SW 1271 (cell line): ENCODE measurements at places on chromosomes 12 and 14.

GRCh38 chr14:101031186-101031585 is 127.7 kb upstream of the RTL1 start:
- no peak for DNase-seq

DNA sequence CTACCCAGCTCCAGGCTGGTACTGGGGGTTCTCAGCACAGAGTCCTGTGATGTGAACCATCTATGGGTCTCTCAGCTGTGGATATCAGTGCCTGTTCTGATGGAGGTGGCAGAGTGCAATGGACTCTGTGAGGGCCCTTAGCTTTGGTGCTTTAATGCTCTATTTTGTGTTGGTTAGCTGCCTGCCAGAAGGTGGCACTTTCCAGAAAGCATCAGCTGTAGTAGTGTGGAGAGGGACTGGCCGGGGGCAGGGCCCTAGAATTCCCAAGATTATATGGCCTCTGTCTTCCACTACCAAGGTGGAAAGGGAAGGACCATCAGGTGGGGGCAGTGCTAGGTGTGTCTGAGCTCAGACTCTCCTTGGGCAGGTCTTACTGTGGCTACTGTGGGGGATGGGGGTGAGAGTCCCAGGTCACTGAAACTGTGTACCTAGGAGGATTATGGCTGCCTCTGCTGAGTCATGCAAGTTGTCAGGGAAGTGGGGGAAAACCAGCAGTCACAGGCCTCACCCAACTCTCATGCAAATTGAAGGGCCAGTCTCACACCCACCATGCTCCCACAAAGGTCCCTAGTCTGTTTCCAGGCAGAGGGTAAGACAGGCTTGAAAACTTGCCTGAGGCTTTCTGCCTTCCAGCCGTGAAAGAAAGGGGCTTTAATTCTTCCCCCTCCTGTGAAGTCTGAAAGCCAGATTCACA is 878.1 kb downstream of the C12orf50 start:
- no peak for DNase-seq

DNA sequence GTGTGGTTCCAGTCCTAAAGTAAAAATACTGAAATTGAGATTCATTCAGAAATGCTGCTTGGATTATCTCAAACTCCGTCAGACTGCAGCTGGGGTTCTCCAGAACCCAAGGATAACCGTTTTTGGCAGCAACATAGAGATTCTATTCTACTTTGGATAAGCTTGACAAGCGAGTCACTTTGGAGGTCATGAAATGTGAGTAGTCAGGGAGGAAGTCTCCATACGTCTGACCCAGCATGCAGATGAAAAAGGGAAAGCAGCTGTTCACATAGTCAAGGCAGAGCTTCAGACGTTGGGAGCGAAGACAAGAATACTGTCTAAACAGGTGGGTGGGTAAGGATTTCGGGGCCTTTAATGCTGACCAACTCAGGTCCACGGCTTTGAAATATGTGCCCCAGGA is 14.9 kb upstream of the HSP90B1 start:
- DNase-seq: no peak

DNA sequence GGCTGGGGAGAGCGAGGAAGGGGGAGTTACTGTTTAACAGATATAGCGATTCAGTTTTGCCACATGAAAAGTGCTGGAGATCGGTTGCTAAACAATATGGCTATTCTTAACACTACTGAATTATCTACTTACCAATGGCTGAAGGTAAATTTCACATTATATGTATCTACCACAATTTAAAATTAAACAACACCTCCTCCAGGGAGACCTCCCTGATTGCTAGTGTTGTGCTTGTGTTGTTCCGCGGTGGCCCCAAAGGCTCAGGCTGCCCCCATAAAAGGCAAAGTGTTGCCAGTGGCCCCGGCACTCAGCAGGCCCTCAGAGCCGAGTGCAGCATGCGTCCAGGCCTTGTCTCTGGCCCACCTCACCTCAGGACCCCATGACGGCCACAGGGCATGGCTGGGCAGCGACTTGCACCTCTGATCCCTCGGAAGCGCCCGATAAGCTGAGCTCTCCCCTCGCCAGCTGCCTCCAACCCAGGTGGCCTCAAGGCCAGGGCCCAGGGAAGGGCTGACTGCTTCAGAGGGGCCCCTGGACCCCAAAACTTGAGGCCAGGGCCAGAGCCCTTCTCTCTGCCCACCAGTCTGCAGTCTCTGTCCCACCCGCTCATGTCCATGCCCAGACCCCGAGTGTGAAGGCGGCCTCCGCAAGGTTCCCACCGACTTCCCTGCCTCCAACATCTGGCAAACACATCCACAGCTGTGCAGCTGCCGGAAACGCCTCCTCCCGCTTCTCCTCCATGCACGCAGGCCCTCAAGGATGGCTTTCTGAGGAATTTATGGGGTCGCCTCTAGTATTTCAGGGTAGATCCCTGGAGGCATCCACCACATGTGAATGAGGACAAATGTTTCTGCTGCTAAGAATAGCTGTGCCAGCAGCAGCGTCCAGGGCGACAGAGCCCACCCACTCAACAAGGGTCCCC is 60.0 kb downstream of the NCOR2 start:
- DNase-seq: no peak

DNA sequence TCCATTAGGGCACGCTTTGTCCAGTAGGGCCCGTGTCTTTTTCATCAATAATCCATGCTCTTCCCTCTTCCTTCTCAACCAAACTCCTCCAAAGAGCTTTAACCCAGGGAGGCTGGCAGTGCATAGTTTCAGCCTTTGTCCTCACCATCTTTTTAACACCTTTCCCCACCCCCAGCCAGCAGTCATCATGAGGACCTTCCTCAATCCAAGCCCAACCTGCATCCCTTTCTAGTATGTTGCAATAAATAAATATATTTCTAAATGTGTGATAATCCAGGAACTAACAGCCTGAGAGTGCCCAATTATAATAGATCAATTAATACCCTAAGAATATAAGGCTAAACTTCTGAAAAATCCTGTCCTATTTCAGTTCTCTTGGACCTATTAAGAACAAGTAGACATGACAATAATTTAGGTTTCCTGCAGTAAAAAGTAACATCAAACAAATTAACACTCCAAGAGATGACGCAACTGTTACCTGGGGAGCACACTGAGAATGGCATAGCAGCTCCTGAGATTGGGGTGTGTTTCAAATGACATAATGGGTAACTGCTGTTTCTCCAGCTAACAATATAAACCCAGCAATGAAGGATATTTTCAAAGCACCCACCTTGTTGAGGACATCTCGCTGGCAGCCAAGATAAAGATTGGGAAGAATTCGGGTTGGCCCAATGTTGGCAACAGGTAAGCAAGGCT is 62.6 kb downstream of the DUSP16 start:
- no peak for DNase-seq

DNA sequence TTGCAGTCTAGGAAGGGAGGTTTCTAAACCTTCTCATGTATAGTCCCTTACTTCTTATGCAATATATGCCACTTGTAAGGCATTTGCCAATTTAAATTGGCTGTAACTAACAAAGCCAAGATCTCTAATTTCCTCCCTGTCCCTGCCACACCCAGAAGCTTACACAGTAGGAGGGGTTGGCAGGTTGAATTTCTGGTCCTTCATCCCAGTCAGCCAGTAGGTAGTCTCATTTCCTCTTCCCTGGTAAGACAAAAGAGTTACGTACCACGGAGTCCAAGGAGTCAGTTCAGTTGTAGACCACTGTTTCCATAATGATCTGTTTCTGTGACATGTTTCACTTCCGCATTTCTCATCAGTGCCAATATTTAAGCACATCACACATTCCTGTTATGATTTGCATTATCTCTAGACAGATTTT is 47.0 kb upstream of the PLBD1 start:
- DNase-seq: no peak

- peak; percentile 4 for DNase-seq
Observed at GRCh38 chr14:46344327-46344937, 307.1 kb downstream of the RPL10L start.

GRCh38 chr12:89453121-89453978 is 71.2 kb downstream of the GALNT4 start:
- peak; percentile 68 for DNase-seq

DNA sequence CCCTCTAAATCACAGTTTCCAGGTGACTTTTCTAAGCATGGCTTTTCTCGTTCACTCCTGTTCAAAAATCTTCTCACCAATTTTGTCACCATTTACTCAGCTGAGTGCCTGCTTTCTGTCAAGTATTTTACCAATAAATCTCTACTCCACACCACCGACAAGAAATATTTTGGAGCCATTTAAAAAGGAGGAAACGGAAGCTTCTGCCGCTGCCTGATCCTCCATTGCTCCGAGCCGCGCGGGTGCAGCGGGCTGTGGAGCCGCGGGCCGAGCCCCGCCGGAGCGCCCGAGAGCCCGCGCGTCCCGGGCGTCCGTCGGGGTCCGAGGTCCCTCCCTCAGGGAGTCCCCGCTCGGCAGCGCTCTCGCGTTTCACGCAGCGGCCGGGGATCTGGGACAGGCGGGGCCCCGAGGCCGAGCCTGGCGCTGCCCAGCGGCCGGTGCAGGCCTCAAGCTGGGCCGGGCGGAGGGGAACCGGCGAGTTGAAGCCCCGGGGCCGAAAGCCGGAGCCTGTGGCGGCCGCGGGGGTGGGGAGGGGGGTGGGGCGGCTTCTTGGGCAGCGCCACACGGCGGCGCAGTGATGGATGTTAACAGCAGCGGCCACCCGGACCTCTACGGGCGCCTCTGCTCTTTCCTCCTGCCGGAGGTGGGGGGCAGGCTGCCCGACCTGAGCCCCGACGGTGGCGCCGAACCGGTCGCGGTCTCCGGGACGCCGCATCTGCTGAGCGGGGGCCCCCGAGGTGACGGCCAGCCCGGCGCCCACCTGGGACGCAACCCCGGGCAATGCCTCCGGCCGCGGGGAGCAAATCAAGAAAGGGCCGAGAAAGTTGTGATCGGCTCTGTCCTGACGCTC is 1.1 kb upstream of the HEBP1 start:
- no peak for DNase-seq

- no peak for DNase-seq
Observed at GRCh38 chr12:75819512-75819911, 212.1 kb downstream of the PHLDA1 start.

GRCh38 chr12:31033146-31033545 is 40.5 kb upstream of the DDX11 start:
- DNase-seq: no peak

DNA sequence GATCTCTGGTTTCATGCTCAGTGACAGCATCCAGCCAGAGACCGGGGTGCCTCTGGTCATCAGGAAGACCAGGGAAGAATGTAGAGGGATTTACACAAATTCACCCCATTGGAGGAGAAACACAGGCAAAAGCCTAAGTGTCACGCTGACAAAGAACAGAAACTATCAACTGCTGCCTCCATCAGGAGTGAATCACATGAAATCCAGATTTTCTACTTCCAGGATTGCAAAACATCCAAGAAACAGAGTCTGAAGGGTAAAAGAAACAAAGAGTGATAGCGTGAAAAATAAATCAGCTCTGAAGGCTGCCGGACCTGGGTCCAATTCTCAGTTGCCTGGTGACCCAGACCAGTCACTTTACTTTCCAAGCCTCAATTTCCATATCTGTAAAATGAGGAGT is 136.1 kb upstream of the MAP1LC3B2 start:
- DNase-seq: no peak

DNA sequence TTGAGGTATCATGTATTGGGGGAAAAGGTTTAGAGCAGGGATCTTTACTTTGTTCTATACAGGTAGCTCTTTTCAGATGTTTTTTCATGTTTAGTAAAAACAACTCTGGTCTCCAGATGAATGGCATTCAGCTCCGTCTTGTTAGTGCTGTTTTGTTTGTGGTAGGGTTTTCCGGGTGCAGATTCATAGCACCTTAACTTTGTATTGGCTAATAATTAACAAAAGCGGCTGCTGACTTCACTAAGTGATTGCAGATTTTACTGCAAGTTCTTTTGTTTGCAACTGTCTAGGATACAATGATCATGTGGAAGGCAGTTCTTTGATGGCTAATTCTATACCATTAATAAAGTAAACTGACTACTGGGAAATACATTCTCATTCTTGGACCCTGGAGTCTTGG is 32.2 kb upstream of the BHLHE41 start:
- DNase-seq: no peak

GRCh38 chr14:73232984-73233383 is 4.3 kb upstream of the PAPLN start:
- DNase-seq: no peak

DNA sequence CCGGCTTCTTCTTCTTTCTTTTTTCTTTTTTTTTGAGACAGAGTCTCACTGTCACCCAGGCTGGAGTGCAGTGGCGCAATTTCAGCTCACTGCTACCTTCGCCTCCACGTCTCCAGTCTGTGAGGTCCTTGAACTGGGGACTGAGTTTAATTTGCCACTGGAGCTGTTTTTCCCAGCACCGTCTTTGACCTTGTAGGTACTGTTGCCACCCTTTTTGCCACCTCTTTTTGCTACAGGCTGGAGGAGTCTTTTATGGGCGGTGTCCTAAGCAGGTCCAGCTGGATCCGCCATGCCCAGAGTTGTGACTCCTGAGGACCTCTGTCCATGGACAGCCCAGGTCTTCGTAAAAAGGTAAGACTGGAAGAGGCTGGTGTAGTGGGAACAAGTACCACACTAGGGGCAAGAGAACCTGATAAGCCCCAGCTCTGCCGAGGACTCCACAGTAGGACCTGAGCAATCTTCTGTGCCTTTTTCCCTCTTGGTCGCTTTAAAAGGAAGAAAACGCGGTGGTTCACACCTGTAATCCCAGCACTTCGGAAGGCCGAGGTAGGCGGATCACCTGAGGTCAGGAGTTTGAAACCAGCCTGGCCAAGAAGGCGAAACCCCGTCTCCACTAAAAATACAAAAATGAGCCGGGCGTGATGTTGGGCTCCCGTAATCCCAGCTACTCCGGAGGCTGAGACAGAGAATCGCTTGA is 946 bp downstream of the RNU4-2 start:
- DNase-seq: peak; percentile 91

DNA sequence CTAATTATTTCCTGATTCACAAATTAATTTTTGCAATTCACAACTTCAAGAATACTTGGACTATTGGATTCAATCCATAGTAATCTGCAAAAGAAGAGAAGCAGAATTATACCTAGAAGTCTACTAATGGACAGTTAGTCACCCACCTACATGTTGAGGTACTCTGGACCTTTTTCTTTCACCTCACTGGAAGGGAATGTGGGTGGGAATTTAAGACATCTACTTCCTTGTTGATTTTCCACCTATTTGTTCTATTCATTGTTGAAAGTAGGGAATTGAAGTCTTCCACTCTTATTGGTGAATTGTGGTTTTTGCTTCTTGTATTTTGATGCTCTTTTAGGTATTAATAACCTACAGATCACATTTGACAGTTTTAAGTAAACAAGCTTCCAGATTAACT is 11.0 kb downstream of the RESF1 start:
- DNase-seq: no peak

DNA sequence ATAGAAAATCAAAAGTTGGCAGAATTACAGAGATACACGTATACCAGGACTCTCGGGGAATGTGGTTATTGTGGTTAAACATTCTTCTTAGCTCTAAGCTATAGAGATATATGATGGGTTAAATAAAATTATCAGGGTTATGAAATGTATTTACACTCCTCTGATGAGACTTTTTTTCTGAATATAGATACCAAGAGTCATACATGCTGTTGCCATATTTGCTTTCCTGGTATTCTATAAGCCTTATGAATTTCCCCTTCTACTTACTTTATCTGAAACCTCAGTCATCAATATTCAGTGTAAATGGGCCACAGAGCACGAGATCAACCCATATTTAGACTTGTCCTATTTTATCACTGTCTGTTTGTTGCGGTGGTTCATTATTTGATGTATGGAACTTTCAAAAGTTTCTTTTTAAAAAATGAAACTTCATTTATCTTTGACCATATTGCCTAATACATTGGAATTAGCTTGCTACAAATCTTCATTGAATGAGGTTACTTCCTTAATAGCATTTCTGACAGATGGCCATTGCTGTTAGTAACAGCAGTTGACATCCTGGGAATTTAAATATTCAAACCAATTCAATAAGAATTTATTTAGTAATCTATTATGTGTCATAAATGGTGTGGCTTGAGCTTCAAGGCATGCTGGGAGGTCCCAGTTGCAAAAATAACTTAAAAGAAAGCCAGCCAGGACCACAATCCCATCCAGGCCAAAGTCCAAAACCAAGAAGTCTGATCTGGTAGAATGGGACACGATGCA is 393.5 kb downstream of the PCNX1 start:
- no peak for DNase-seq
